ENCODE measurements at places on chromosomes 11 and 22. TPM values are rescaled to one million over a fixed set of nuclear protein-coding genes. Genes with fewer than 3 reads are reported as not detected.

Gene PGA5
- 1.5 TPM for total RNA-seq

Gene CRYBA4
- total RNA-seq = not detected

DNA sequence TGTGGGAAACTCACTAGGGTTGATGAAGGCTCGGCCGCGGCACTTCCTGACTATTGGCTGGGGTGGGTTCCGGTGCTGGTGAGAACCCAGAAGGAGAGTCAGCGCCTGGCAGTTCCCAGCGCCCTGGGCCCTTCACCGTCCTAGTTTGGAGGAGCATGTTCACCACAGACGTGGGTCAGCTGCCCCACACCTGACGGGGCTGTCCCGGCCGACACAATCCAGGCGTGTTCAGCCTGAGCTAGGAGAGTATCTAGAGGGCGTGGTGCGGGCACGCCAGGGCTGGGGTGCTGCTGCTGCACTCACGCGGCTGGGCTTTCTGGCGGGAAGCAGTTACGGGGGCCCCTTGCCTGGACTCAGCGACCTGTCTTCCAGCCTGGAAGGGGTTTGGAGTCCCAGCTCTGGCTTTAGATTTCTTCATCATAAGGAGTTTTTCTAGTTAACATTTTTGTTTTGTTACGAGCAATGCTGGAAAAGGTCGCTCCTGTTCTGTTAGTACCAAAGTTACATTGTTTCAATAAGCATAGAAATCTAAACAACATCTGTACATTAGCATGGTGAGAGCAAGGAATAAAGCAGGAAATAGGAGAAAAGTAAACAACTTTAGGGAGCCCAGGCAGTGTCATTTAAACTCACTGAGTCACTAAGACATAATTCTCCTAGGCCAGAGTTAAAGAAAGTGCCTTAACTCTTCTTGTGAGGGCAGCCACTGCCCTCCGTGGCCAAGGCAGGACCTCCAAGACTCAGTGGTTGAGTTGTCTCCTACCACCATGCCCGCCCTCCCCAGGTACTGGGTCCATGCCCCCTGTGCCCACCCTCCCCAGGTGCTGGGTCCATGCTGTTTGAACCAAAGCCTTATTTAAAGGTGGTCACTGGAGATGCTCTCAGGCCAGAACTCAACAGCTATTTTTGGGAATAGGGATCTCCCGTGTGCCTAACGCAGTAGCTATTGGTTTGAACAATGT is 12.1 kb upstream of the ADORA2A start:
- H3K4me3 ChIP-seq = no peak overlapping the region
- H3K4me1 ChIP-seq = no peaks in the 10 kb centered on the region
- H3K27me3 ChIP-seq = no peaks in the 10 kb centered on the region
- DNase-seq = no peak
- peak overlapping the region; percentile 31 for H3K27ac ChIP-seq
- no peaks in the 10 kb centered on the region for H3K36me3 ChIP-seq

DNA sequence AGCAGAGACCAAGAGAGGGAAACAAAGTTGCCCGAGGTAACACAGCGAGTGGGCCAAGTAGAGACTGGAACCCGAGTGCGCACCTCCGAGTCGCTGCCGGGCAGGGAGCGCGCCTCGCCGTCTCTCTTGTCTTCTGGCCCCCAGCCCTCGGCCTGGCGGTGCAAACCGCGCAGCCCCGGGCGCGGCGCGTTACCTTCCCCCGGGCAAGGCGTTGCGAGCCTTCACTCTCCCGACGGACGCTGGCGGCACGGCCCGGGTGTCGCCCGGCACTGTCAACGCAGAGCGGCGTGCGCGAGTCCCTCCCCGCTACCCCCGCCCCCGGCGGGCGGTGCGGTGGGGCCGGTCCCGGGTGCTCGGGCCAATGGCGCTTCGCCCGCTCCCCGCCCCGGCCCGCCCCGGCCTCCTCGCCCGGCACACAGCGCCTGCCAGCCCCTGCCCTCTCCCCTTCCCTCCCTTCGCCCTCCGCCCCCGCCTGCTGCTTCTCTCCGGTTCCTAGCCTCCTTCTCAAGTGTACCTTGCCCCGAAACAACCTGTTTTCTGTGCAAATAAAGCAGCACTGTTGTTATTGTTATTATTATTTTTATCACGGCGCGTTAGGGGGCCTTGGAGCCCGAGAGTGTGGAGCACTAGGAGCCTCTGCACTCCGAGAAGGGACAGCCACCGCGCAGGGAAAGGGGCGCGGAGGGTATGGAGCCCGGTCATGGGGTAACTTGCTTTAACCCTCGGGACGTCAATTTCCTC is at the start of gene SYTL2:
SYTL2 (minus strand) TSS at position 271 of the 741 bp plus-strand sequence. CDS start 53,416 bp downstream, outside the sequence.
- H3K4me3 ChIP-seq = peak within 1 kb of the TSS; percentile 39
- peak within 1 kb of the TSS; percentile 54 for H3K27ac ChIP-seq
- no peaks in the 10 kb centered on the region for H3K4me1 ChIP-seq
- no peaks in the 10 kb centered on the region for H3K27me3 ChIP-seq
- peak; percentile 83 for DNase-seq
- no peaks in the 10 kb centered on the region for H3K36me3 ChIP-seq
